ENCODE measurements at places on chromosomes 6 and 20. TPM values are rescaled to one million over a fixed set of nuclear protein-coding genes. Genes with fewer than 3 reads are reported as not detected.

- no peak overlapping the region for H3K4me3 ChIP-seq
- H3K27ac ChIP-seq, result no peak overlapping the region
- no peaks in the 10 kb centered on the region for H3K27me3 ChIP-seq
- no peaks in the 10 kb centered on the region for H3K36me3 ChIP-seq
- no peak for DNase-seq
Observed at GRCh38 chr20:4468114-4468513, 253.6 kb upstream of the PRND start.

DNA sequence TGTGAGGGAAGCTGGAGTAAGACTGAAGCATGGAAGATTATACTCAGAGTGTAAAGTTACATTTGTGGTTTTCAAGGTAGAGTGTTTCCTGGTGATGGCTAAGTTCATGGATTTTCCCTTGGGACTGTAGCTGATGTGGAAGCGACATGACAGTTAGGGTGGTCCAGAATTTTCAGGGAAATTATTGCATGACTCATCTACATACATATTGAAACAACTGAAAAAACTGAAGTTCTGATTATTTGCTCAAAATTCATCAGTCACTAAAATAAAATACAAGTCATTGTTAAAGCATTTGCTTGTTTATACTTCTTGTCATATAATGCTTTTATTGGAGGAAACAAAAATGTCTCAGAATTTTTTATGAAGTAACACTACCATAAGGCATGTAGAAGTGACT lies 700.0 kb downstream of the RFPL4B start:
- no peak for DNase-seq
- H3K27me3 ChIP-seq, result no peaks in the 10 kb centered on the region
- no peaks in the 10 kb centered on the region for H3K36me3 ChIP-seq
- no peak overlapping the region for H3K27ac ChIP-seq
- H3K4me1 ChIP-seq, result no peaks in the 10 kb centered on the region
- no peak overlapping the region for H3K4me3 ChIP-seq

DNA sequence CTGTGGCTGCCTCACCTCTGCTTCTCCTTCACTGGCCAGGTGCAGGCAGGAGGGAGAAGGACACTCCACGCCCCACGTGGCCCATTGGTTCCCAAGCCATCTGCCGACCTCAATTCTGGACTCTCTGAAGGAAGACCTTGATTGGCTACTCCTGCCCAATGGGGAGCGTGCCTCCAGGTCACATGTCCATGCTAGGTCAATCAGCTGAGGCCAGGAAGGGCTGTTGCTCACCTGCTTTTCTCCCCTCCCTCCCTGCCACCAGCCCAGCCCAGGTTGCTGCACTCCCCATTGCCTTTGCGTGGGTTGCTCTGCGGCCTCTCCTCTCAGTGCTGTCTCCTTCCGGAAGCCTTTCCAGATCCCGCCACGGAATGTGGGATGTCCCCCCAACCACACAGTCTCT lies 21.9 kb upstream of the CDH4 start:
- DNase-seq, result no peak
- H3K27ac ChIP-seq, result no peak overlapping the region
- H3K36me3 ChIP-seq, result 0 out of 3 replicates have a peak, but pooled peaks cover 2% of the 10 kb centered on the region
- peaks cover 4% of the 10 kb centered on the region for H3K27me3 ChIP-seq
- H3K4me1 ChIP-seq, result no peaks in the 10 kb centered on the region
- H3K4me3 ChIP-seq, result no peak overlapping the region

TNXB gene
- total RNA-seq, result 5.0 TPM

DEFB125 gene
- not detected for total RNA-seq

SLC17A1 gene
- not detected for total RNA-seq

ARMC12 gene
- total RNA-seq, result 1.5 TPM

SOBP gene
- 3.8 TPM for total RNA-seq
